ENCODE measurements at places on chromosomes 2 and 18. TPM values are rescaled to one million over a fixed set of nuclear protein-coding genes. Genes with fewer than 3 reads are reported as not detected.

DNA sequence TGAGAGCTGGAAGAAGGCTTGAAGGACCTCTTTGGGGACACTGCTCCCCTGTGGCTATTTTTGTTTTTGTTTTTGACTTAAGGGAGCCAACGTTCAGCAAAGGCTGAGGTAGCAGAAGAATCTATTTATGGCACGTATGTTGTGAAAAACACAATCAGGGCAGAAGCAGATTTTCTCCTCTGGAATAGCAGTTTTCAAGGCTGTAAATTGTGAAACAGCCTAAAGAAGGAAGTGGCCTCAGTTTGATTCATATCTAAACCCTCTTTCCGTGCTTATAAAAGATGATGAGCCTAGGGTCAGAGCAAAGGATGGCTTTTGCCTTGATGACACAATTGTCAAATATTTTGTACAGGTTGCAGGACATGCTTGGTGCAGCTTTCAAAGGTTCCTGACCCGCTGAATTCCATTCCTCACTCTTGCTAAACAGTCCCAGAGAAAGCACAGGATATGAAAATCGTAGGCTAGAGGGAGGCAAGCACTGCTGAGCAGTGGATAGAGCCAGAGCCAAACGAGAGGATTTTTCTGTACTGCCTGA, 106.2 kb upstream of the DLX2 start:
- DNase-seq = no peak

- no peak for DNase-seq
Observed at GRCh38 chr2:202486351-202486750, 110.2 kb downstream of the BMPR2 start.

OST4 gene
- total RNA-seq = 245 TPM

- no peak for DNase-seq
Observed at GRCh38 chr2:29109246-29109645, 6.0 kb upstream of the CLIP4 start.

ERICH2 gene
- 1.1 TPM for total RNA-seq

PIEZO2 gene
- 1.7 TPM for total RNA-seq

- no peak for DNase-seq
Observed at GRCh38 chr2:204065566-204065965, 129.0 kb downstream of the ICOS start.

STAMBP gene
- total RNA-seq = 39.4 TPM

Measured in progenitor cell of endocrine pancreas (in vitro differentiated cells).